ENCODE measurements at places on chromosomes 2 and 18.

- DNase-seq, result no peak
Observed at GRCh38 chr2:236644502-236644911, 74.9 kb downstream of the ACKR3 start.

GRCh38 chr2:191115391-191115790, 35.4 kb downstream of the STAT4 start:
- DNase-seq, result no peak

- DNase-seq, result no peak
Observed at GRCh38 chr2:45691171-45691999, 39.9 kb downstream of the PRKCE start.

- no peak for DNase-seq
Observed at GRCh38 chr2:157971702-157972101, 95.6 kb upstream of the ACVR1 start.

DNA sequence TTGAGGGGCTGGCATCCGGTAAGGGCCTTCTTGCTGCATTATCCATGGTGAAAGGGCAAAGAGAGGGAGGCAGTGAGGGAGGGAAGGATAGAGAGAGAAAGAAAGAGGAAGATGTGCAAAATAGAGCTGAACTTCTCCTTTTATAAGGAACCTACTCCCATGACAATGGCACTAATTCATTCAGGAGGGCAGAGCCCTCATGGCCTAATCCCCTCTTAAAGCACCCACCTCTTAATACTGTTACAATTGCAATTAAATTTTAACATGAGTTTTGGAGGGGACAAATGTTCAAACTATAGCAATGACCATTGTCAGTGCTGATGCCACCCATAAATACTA, 60.2 kb downstream of the CXCR4 start:
- no peak for DNase-seq

GRCh38 chr2:200654823-200655222, 69.0 kb downstream of the AOX1 start:
- DNase-seq, result no peak

GRCh38 chr18:51229328-51229727, 31.8 kb upstream of the MEX3C start:
- DNase-seq, result no peak

DNA sequence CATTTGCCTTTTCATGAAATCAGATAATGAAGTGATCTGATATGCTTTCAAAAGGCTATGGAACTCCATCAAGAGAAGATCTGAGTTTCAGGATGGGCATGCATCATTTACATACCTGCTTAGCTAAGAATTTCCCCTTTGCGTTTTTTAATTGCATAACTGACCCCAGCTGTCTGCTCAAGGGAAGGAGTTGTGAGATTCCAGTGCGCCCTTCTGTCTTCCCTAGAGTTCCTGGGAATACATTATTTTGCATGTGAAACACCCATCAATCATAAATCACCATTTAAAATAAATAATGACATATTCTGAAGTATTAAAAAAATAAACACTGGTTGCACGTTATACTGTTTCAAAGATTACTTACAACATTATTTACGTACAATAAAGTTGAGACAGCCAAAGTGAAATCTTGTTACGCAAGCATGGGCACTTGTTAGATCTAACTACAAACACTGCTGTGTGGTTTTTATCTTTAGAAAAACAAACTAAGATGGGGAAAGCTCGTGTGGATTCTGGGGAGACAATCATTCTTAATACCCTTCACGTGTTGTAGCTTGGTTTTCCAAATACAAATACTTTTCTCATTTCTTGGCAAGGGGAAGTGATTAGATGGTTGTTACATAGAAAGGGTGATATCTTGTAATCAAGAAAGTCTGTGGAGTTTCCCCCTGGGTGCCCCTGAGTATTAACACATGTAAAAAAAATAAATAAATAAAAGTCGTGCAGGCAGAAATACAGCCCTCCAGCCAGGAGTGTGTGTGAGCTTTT, 125.7 kb upstream of the LMAN1 start:
- peak; percentile 35 for DNase-seq

DNA sequence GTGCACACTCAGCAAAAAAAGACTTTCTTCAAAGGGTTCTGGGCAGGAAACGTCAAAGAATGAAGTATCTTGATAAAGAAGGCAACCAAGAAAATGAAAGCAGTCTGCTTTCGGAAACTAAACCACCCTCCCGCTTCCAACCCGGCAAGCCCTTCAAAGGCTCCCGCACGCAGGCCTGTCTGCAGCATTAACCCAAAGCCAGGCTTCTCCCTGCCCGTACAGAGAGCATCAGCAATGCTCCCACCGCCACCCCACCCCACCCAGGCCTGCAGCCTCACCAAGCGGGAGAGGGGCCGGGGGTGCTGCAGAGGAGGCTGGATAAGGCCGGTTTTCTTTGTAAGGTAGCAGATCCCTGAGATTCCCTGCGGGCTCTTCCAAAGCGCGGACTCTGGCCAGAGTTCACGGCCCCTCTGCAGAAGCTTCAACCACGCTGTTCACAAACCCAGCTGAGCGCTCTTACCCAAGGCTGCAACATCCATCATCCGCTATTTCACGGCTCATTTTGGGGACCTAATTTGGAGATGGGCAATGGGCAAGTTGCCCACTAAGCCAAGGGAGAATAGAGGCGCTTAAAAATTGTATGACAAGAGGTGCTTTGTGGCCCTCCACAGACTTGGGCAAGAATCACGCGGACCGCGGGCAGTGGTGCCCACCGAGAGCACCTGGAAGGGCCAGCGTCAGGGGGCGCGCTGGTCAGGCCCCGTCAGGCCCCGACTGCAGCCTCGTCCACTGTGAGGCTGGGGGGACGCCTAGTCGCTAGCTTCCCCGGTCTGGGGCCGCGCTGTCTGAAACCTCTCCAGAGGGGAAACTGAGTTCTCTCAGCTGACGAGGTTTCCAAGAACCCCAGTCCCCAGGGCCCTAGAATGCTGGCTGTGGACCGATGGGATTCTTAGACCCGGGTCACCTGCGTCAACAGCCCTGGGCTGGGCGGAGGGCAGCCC, 225.4 kb upstream of the ID2 start:
- no peak for DNase-seq

DNA sequence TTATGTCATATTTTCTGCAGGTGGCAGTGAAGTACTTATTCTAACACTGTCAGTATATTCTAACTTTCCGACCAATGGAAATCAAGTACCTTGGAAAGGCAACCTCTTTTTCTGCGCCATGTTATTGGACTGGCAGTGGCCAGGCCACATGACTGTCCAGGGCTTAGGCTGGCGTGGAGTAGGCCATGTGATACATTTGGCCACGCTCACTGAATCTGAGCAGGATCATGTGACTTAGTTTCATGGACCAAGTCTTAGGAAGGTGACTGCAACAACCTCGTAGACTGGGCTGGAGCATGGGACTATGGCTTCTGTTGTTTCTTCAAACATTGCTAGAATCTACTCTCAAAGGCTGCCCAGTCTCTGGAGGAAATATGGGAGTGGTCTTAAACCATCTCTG, 60.4 kb upstream of the HAAO start:
- no peak for DNase-seq

GRCh38 chr18:3059272-3059671, 46.3 kb upstream of the LPIN2 start:
- DNase-seq, result no peak

DNA sequence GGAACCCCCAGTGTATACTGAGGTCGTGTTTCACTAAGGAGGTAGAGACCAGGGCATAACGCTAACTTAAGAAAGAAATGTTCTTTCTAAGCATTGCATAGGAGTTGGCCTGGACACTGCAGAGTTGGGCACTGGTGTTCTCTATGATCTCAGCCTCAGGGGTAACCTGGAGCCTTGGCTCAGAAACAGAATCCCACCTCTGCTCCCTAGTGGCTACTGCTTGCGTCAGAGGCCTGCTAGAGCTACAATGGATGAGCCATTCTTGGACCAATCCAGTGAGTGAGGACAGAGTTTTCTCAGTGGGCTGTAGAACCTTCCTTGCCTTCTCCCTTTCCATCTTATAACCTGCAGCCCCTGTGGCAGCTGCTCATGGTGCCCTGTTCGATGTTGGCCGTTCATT, 324.4 kb upstream of the CELF4 start:
- no peak for DNase-seq

- DNase-seq, result no peak
Observed at GRCh38 chr2:568639-569235, 108.5 kb downstream of the TMEM18 start.

DNA sequence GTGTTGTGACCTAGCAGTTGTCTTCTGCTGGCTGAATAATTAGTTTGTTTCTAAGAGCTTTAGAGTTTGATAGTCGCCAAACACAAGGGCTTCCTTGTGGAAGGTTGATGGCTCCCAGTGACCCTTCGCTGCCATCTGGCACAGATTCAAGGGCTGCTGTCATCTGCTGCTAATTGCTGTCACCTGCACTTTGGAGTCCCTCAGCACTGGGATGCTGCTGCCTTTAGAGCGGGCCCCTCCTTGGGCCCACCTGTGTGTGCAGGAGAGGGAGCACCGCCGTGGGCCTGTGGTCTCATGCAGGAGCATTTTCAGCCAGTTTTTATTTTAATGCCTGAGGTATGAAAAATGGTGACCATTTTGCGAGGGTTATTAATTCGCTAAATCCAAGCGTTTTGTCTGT, 154.0 kb upstream of the NFATC1 start:
- DNase-seq, result no peak

- DNase-seq, result no peak
Observed at GRCh38 chr2:53654396-53654795, 113.2 kb upstream of the CHAC2 start.

- no peak for DNase-seq
Observed at GRCh38 chr18:6313415-6313814, 101.3 kb downstream of the L3MBTL4 start.

- DNase-seq, result no peak
Observed at GRCh38 chr2:206920951-206921350, 18.4 kb upstream of the CPO start.

DNA sequence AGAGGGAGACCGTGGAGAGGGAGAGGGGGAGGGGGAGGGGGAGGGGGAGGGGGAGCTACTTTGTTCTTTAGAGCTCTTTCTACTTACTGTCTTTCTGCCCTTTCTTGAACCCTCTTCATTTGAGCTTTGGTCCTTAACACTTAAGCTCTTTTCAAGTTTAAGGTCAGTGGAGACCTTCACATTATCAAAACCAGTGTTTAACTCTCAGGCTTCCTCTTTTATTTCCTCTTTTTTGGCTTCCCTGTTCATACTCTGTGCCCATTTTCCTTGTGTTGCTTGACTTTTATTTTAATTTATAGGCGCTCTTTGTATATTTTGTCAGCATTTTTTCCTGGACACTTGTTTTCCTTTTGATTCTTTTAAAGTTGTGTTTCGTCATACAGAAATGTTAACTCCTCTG, 37.1 kb downstream of the ACSL3 start:
- no peak for DNase-seq

DNA sequence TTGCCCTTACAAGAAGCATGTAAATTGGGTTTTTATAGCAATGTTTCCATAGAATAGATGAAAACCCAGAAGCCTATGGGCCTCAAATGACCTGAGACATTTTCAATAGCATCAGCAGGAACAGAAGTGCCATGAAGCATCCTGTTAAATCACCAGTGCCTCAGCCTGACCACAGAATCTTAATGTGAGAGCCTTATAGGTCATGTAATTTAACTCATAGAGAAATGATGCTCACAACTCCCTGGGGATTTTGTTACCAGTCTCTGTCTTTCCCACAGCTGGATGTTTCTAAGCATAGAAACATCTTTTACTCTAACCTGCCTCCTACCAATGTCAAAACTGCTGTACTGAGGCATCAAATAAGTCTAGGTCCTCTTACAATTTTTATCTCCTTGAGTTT, 295.8 kb upstream of the ACVR2A start:
- no peak for DNase-seq

- no peak for DNase-seq
Observed at GRCh38 chr18:47911877-47912276, 18.6 kb downstream of the SMAD2 start.

- no peak for DNase-seq
Observed at GRCh38 chr2:148967578-148967977, 70.9 kb upstream of the LYPD6B start.

DNA sequence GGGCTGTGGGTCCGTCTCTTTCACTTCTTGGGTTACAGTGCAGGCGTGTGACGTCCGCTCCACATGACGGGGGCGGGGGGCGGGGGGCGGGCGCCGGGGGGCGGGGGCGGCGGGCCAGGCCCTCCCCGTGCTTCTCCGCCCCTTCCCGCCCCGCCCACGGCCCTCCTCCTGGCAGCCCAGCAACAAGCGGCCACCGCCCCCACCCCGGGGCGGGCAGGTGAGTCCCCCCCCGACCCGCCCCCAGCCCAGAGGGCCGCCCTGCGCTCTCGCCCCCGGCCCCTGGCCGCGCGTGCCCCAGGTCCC, 3.6 kb downstream of the ZNF516 start:
- peak; percentile 79 for DNase-seq

GRCh38 chr2:209696836-209697711, 74.6 kb upstream of the UNC80 start:
- no peak for DNase-seq

- no peak for DNase-seq
Observed at GRCh38 chr2:240095556-240096523, 40.3 kb downstream of the COPS9 start.

DNA sequence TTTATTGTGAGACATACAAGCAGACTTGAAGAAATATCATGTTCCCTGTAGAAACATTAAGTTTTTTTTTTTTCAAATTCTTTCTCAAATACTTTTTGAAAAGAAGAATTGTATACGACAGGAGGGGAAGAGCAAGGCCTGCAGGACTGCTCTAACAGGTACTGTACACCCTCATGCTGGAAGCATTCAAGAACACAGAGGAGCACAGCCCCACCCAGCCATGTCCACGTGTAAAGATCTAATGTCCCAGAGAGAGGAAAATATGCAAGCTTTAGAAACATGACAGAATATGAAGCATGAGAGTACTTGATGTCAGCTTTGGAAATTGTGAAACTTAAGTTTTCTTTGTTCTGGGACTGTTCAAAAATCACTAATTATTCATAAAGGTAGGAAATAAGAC, 191.6 kb downstream of the TTC32 start:
- no peak for DNase-seq

Data from AG08395 (cell line).